ENCODE measurements at places on chromosomes 6 and 20.

GRCh38 chr6:117986396-117986795 lies 79.3 kb downstream of the SLC35F1 start:
- DNase-seq: no peak

DNA sequence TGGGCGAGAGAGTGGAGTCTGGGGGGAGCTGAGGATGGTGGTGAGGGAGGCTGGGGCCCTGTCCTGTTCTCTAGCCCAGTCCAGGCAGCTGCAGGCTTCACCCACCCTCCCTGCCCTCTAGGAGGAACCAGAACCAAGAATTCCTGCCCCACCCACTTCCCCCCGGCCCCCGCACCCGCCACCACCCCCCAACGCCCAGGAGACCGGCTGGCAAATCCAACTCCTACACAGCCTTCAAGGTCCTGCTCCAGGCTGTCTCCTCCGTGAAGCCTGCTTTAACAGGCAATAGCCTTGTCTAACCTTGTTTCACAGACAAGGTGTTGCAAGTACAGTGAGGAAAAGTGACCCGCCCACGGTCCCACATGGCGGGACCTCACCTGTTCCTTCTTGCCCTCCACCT lies 2.4 kb downstream of the SPDEF start:
- no peak for DNase-seq

- DNase-seq: no peak
Observed at GRCh38 chr6:139528471-139528870, 154.0 kb upstream of the CITED2 start.

- DNase-seq: no peak
Observed at GRCh38 chr6:166760288-166760687, 133.2 kb upstream of the RPS6KA2 start.

- no peak for DNase-seq
Observed at GRCh38 chr6:43269273-43270007, 26.2 kb downstream of the TTBK1 start.

Data from stimulated activated CD8-positive, alpha-beta memory T cell treated with anti-CD3 and anti-CD28 coated beads, Interleukin-4, amount 100 ng/mL, for 4 hours (primary cell).